ENCODE measurements at places on chromosomes 3 and 15. TPM values are rescaled to one million over a fixed set of nuclear protein-coding genes. Genes with fewer than 3 reads are reported as not detected.

DNAH1 gene
- total RNA-seq: 6.6 TPM

WDR72 gene
- total RNA-seq: not detected

PATL2 gene
- 0.98 TPM for total RNA-seq

C3orf20 gene
- not detected for total RNA-seq

GP9 gene
- not detected for total RNA-seq

All from subcutaneous preadipocyte (primary cell).